AG08395 (cell line): ENCODE measurements at places on chromosomes 2 and 18.

DNA sequence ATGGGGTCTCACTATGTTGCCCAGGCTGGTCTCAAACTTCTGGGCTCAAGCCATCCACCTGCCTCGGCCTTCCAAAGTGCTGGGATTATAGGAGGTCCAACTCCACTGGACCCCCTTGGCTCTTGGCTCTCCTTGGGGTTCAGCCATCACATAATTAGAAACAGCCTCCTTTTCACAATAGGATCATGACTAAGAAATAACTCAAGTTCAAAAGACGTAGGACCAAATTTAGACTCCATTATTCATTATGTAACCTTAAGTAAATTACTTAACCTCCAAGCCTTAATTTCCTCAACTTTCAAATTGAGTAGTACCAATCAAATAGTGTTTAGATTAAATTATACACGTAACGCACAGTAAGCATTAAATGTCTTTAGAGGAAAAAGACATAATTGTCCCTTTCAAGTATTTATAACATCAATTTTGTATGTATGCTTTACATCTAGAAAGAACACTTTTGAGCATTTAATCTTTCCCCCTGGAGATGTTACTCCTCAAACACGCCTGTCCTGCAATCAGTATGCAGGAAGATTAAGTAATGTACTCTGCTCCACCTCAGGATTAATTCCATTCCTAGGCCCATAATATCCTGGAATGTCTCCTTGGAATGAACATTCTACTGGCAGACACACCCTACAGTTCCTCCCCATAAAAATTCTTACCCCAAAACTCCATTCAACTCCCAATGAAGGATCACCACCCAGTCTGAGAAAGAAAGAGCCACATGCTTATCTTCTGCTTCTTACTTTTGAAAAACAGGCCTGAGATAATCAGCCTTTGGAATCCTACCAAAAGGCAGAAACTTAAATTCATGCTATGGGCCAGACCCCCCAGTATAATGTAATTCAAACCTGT, 49.1 kb downstream of the COBLL1 start:
- DNase-seq = peak; percentile 14

DNA sequence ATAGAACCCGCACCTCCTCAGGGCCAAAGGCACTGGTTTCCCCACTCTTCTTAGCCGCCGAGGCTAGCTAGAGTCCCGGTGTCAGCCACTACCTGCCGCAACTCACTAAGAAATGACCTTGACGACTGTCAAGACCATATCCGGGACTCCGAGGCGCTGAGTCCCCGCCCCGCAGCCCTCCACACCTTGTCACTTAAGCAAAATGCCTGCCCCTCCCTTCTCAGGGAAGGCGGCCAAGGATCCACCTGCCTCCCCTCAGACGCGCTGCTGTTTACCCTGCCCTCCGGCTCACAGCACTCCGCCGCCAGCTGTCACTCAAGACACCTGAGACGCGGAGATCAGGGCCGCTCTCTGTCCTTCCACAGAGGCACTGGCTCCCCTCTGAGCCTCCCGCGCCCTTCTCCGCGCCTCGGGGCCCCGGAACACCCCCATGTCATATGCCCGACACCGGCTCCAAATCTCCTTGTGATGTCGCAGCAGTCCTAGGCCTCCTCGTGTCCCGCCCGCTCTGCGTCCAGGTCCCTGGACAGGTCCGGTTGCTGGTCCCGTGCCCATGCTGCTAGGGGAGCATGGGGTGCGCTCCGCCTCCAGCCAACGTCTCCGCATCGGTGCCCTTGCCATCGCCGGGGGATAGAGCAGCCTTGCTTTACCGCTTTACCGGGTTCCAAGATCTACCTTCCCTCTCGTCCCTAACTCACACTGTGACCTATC, 32.5 kb upstream of the REG3G start:
- DNase-seq = no peak

DNA sequence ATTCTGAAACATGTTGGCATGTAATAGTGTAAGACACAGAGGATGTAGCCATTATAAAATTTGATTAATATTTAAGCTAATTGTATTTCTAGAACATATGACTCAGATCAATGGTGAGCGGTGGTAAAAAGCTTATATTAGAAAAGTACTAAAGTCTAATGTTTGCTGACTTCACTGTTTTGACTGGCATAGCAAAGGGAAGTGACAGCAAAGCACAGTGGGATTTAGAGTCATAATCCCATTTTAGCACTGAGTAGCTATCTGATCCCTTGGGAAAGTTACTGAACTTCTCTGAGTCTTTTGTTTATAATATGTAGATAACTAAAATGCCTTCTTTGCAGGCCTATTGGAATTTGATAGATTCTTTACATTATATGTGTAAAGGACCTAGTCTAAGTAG, 60.4 kb downstream of the KIAA1328 start:
- DNase-seq = no peak

- DNase-seq = no peak
Measured at GRCh38 chr2:236176951-236177350, 8.8 kb upstream of the GBX2 start.

- no peak for DNase-seq
Measured at GRCh38 chr2:136351684-136352083, 233.7 kb upstream of the CXCR4 start.
